ENCODE measurements at places on chromosomes 7 and 10. TPM values are rescaled to one million over a fixed set of nuclear protein-coding genes. Genes with fewer than 3 reads are reported as not detected.
A peak's percentile ranks its signal among the peaks of the same experiment; 100 is the strongest.

The CDCA7L gene
- 77.8 TPM for total RNA-seq

The SPDYE11 gene
- not detected for total RNA-seq

The GNGT1 gene
- total RNA-seq, result not detected

The AEBP1 gene
- not detected for total RNA-seq

The PPIA gene
- 5,878 TPM for total RNA-seq

The SPDYE2 gene
- not detected for total RNA-seq

The ARPC1A gene
- 359 TPM for total RNA-seq

The OGDHL gene
- total RNA-seq, result 10.7 TPM

GRCh38 chr7:102321351-102322201 is 34.7 kb downstream of the SPDYE6 start:
- no peak for DNase-seq

- peak; percentile 44 for DNase-seq
Observed at GRCh38 chr10:61903221-61903927, 1.9 kb downstream of the ARID5B start.

GRCh38 chr10:13939391-13939790 is 352.6 kb downstream of the PRPF18 start:
- DNase-seq, result no peak

GRCh38 chr7:136163340-136163801 is 186.2 kb upstream of the MTPN start:
- DNase-seq, result no peak

DNA sequence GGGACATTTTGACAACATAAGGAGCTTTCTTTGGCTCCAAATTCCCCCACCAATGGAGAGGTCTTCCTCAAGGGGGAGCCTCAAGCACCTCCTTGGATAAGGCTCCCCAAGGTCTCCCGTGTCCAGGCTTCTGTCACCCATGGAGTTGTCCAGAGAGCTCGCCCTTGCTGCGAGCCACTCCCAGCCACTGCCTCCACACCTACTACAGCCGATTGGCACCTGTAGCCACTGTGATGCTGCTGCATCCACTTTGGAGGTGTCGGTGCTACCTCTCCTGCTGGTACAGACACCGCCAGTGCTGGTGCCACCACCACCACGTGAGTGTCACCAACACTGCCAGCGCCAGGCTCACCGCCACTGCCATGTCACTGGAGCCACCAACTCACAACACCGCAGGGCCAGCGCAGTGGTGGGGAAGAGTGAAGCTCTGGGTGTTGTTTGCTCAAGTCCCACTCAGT is 22.1 kb upstream of the ENO4 start:
- no peak for DNase-seq

DNA sequence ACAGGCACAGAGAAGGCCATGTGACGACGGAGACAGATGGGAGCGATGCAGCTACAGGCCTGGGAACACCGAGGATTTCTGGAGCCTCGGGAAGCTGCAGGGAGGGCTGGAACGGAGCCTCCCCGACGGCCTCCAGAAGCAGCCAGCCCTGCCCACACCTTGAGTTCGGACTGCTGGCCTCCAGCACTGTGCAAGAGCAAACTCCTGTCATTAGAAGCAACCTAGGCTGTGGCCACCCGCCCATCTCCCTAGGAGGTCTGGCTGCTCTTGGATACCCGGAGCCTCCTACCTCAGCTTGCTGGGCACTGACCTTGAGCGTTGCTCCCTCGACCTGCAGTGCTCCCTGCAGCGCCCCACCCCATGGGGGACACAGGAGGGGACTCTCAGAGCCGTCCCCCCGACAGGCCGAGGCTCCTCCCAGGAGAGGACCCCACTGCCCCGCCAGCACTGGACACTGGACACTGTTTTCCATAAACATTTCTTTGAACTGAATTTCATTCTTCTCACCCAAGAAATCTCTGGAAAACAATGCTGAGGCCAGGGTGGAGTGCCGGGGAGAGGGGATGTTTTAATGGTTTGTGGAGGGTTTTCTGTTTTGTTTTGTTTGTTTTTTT is 22.5 kb upstream of the TNRC18 start:
- no peak for DNase-seq

- DNase-seq, result no peak
Observed at GRCh38 chr10:114265392-114266053, 26.5 kb downstream of the VWA2 start.

GRCh38 chr7:25359471-25360059 is 131.3 kb upstream of the NPVF start:
- no peak for DNase-seq

DNA sequence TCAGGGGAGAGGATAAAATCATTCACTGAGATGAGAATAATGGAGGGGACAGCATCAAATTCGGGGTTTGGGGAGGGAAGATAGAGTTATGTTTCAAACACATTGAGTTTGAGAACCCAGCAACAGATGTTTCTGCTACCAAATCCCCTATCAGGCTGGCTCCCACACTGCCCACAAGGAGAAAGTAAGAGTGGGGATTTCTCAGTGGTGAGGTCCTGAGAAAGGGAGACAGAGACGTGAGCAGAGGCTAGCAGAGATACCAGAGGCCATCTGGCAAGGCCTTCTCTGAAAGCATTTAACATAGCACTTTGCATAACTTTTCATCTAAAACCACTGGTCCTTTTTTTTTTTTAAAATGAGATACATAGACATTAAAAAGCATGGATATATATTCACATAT is 7.8 kb upstream of the SLF2 start:
- DNase-seq, result no peak

- DNase-seq, result peak; percentile 62
Observed at GRCh38 chr7:7761340-7761973, 43.0 kb upstream of the RPA3 start.

DNA sequence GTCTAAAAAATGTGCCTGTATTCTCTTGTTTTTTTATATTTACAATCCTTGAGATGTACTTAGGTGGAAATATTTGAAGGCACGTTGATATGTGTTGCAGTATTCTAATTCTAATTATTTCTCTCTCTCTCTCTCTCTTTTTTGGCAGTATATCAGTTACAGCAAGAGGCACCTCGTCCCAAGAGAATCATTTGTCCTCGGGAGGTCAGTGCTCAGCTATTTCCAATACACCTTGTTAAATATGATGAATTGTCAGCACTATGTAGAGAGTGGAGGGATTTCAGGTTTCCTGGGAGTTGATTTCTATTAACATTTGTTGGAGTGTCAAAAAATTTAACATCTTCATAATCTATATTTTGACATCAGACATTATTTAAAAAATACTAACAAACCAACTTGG is 173.2 kb downstream of the CHN2 start:
- no peak for DNase-seq

DNA sequence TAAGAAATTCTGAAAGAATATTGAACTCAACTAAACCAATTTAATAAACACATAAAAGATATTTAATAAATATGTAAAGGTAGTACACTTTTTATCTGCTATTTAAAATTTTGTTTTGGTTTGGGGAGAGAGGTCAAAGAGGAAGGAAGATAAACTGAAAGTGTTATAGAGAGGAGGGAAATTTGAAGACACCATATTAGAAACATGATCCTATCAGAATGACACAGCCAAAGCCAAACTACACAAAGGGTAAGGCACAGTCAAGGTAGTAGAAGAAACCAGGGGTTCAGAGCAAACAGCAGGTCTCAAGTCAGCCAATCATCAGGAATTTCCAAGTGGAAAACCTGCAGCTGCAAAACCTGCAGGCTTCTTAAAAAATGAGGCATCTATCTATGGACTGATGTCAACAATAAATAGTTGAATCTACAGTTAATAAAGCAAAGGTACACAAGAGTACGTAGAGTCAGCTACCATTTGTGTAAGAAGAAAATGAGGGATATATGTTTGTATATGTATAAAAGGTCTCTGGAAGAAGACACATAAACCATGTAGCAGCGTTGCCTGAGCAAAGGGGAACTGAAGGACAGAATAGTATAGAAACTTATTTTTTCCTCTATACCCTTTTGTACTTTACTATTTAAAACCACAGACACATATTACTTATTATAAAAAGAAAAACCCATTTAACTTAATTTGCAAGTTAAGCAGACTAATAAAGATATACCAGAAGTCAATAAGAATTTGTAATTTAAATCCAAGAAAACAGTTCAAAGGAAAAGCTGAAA is 10.0 kb downstream of the ZNF800 start:
- no peak for DNase-seq

GRCh38 chr10:59967079-59967478 is 60.7 kb upstream of the CCDC6 start:
- no peak for DNase-seq

GRCh38 chr7:102991540-102992214 is 78.9 kb downstream of the LRRC17 start:
- peak; percentile 98 for DNase-seq

DNA sequence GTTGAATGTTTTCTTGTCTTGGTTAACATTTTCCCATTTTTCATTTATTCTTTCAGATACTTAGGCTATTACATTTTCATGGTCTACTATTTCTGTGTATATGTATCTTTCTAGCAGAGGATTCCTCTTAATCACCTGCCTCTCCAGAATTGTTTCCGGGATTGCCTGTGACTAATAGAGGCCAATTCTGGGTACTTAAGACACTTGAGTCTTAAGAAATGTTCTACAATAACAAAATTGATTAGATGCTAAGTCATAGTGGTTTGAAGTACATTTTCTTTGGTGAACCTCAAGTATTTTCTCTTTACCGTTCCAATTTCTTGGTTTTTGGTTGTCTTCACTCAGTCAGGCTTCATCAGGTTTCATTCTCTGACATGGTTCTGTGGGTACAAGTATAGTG is 26.4 kb downstream of the BBS9 start:
- DNase-seq, result peak; percentile 64

GRCh38 chr10:119245272-119245671 is 37.9 kb downstream of the GRK5 start:
- DNase-seq, result no peak

DNA sequence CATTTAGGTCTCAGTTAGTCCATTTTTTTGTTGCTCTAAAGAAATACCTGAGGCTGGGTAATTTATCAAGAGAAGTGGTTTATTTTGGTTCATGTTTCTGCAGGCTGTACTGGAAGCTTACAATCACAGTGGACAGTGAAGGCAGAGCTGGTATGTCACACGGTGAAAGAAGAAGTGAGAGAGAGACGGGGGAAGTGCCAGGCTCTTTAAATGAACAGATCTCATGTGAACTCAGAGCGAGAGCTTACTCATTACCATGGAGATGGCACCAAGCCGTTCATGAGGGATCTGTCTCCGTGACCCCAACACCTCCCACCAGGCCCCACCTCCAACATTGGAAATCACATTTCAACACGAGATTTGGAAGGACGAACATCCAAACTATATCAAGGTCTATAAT is 18.9 kb upstream of the PNLIPRP3 start:
- no peak for DNase-seq

DNA sequence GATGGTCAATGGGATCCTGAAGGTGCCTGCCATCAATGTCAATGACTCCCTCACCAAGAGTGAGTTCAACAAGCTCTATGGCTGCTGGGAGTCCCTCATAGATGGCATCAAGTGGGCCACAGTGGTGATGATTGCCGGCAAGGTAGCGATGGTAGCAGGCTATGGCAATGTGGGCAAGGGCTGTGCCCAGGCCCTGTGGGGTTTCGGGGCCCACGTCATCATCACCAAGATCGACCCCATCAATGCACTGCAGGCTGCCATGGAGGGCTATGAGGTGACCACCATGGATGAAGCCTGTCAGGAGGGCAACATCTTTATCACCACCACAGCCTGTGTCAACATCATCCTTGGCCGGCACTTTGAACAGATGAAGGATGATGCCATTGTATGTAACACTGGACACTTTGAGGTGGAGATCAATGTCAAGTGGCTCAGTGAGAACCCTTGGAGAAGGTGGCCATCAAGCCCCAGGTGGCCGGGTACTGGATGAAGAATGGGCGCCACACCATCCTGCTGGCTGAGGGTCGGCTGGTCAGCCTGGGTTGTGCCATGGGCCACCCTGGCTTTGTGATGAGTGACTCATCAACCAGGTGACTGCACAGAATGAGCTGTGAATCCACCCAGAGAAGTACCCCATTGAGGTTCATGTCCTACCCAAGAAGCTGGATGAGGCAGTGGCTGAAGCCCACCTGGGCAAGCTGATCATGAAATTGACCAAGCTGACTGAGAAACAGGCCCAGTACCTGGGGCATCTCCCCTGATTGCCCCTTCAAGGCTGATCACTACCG is 63.0 kb upstream of the ANTXRL start:
- no peak for DNase-seq

DNA sequence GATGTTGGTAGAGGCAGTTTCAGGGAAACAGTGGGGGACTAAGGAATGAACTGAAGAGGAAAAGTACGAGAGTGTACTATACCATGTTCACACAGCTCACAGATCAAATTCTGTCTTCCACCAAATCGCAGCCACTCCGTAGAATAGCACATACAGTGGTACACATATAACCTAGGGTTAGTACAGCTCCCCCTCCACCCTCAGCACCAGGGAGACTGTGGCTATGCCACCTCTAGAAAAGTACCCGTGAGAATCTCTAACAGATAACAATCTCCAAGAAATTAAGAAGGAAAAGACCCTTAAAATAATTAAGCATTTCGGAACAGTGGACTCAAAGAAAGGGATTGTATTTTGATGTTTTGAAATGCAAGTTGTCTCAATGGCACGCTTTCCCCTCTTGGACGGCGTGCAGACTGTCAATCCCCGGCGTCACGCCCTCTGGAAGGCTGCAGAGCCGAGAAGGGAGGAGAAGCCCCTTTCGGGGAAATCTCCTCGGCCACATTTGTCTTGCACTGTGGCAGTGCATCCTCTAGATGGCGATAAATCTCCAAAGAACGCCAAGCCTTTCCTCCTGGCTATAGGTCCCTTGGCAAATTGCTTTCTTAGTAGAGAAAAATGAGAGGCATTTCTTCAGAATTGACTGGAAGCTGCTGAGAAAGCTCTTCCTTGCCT is 345.0 kb downstream of the REEP3 start:
- DNase-seq, result peak; percentile 57

- no peak for DNase-seq
Observed at GRCh38 chr7:135232087-135232486, 1.6 kb upstream of the STRA8 start.

DNA sequence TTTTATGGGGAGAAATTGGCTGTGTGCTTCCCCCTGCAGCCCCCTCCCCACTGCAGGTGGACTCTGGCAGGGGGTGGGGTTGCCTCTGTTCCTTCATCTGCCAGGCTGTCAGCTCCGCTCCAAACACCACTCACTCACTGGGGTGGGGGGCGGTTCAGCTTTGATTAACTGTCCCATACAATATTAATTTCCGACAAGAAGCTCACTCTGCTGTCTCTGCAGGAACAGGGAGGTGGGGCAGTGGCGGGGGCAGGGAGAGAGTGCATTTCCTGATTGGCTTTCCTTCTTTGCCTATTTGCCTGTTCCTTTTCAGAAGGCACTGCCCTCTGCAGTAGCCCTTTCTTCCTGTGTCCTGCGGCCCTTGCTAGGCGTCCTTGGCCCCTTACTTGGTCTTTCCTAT is 500.8 kb downstream of the PLXNA4 start:
- DNase-seq, result no peak

DNA sequence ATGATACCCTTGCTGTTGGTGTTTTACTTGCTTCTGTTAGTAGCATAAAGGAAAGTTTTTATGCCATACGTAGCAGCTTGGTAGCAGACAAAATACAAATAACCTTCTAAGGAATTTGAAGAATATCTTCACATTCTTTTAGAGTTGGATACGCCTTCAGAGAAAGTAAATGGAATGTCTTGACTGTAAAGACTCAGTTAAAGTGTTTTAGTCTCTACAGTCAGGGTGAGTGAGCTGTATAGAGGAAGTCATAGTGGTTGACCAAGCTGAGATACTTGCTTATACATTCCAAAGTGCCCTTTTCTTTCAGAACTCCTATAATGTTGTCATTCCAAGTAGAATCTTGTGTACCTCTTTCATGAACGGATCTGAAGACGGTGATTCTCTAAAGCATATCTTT is 37.7 kb downstream of the RABGEF1 start:
- DNase-seq, result no peak

All from HT1080 (cell line).